ENCODE measurements at places on chromosomes 2 and 18.

- DNase-seq, result no peak
Measured at GRCh38 chr2:63544017-63544627, 44.2 kb downstream of the WDPCP start.

DNA sequence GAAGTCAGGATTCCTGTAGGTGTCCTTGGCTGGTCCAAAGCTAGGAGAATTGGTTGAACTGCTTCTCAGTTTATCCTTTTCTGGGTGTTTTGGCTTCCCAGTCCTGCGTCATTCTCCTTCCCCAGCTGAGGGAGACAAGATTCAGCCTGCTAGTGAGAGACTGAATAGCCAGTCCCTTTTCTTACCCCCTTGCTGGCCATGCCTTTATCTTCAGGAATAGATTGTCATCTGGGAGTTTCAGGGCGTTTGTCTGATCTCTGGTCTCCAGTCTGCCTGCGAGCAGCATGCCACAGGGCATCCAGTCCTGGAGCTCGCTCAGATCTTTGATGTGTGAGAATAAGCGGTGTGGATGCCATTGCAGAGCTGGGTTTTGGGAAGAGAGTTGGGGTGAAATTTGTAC is 5.8 kb downstream of the MYO1B start:
- DNase-seq, result no peak

DNA sequence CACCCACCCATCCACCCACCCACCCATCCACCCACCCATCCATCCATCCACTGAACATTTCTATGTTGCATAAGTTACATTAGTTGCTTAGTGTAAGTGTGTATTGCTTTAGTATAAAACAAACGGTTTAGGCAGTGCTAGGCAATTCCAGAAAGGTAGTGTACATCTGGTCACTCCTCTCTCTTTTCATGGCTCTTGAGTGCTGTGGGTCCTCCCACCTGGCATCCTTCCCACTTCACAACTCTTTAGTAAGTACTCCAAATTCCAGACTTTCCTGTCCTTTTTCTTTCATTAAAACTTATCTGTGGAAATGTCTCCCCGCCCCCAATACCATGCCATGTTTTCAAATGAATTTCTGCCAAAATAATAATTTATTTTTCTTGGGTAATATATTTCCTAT is 122.5 kb downstream of the PLEKHM3 start:
- no peak for DNase-seq

- DNase-seq, result no peak
Measured at GRCh38 chr2:73839653-73840411, 11.1 kb downstream of the STAMBP start.

GRCh38 chr2:143311426-143311825 is 182.2 kb downstream of the ARHGAP15 start:
- DNase-seq, result no peak

Data from stimulated activated CD4-positive, alpha-beta T cell treated with anti-CD3 and anti-CD28 coated beads, Interleukin-4, amount 100 ng/mL, for 48 hours (primary cell).